ENCODE measurements at places on chromosomes 2 and 18.

- no peak for DNase-seq
These were observed 23.9 kb downstream of the PTPRM start for GRCh38 chr18:7590826-7591560.

DNA sequence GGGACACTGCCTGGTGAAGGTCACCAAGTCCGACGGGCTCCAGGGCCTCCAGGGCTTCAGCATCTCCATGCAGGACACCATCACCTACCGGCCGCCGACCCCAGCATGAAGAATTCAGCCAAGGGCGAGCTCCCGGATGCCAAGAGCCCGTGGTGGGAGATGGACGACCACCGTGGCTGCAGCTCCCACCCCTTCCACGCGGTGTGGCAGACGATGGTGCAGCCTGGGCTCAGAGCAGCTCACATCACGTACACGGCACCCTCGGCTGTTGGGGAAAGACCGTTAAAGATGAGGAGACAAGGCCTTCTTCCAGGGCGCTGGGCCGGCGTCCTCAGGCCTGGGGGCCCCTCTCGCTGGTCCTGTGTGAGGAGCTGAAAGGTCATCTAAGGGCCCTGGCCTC, 31.2 kb upstream of the ADNP2 start:
- no peak for DNase-seq

DNA sequence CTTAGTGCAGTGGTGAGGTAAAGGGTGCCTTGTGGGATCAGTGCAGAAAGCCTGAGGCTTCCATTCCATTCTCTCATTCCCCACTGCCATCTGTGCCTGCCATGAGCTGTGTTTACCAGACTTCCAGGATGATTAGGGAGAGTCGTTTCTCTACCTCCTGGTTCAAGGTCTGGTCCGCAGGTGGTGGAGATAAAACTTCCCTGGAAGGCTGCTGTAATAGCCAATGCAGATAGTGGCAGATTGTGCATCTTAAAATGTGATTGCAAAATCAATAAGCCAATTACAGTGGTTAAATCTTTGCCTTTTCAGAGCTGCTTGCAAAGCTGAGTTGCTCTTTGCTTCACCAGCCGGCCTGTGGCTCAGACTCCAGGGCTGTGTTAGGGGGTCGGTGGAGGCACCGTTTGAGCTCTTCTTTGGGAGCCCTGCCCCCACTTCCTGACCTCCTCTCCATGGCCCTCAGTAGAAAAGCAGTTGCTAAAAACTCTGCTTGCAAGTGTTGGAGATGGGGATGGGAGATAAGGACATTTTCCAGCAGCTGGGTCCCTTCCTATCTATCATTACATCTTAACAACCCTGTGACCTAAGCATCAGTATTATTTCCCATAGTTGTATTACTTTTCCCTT, 95.2 kb upstream of the HS6ST1 start:
- no peak for DNase-seq

GRCh38 chr2:230158468-230158867, 61.3 kb downstream of the SP110 start:
- DNase-seq, result no peak

DNA sequence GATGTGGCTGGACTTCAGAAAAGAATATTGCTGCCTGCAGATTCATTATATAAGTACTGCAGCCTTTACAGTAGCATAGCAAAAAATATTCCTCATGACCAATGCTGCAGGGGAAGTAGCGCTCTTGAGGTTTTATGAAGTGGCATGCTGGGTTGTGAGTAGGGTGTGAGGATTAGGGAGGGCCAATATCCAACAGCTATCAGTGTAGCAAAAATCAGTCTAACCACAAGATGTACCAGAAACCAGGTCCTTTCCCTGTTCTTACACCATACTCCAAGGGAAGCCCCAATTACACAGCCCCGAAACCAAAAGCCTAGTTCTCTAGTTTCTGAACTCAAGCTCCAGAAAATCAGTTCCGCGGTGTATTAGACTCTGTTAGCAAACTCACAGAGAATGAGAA, 1082.2 kb upstream of the DDX18 start:
- DNase-seq, result no peak

GRCh38 chr2:18650221-18650620, 60.9 kb upstream of the NT5C1B start:
- DNase-seq, result no peak

DNA sequence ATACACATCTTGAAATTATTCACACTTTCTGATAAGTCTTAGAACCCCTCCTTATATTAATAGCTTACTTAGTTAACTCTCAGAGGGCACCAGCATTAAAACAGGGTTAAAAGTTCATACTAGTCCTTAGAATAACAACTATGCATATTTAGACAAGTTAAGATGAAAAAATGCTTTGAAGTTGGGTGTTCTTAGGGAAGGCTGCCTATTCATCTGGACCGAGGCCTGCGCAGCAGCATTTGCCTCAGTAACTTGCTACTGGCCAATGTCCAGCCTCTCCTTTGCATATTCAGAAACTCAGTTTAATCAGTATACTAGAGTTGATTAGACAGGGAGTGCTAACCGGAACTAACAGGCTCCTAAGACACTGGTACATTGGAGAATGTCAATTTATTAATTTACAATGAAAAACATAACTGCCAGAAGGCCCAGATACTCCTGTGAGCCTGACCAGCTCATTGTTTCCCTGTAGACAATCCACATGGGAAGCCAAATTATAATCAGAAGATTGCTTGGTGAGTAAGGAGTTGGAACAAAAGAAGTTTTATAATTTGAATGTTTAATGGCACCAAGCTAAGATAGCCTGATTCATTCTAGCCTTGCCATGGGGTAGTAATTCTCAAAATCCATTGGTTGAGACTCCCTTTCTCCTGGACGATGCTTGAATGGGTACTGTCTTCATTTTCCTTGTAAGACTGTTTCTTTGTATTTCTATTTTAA, 48.9 kb downstream of the DYNC1I2 start:
- DNase-seq, result no peak
